ENCODE measurements at places on chromosomes 5 and 9. TPM values are rescaled to one million over a fixed set of nuclear protein-coding genes. Genes with fewer than 3 reads are reported as not detected.

DNA sequence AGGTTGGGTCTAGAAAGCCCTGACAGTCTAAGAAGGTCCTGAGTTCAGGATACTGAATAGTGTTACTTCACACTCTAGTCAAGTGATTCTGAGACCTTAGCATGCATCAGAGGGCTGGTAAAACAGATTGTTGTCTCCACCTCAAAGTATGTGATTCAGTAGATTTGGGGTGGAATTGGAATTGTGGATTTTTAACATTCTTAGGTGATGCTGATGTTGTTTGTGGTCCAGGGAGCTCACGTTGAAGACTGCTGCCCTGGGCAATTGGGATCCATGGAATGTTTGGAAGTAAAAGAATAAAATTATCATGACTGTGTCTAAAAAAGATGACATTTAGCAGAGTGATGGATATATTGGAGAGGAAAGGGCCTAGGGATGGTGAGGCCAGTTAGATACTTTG lies 75.6 kb downstream of the VCAN start:
- DNase-seq, result no peak

DNA sequence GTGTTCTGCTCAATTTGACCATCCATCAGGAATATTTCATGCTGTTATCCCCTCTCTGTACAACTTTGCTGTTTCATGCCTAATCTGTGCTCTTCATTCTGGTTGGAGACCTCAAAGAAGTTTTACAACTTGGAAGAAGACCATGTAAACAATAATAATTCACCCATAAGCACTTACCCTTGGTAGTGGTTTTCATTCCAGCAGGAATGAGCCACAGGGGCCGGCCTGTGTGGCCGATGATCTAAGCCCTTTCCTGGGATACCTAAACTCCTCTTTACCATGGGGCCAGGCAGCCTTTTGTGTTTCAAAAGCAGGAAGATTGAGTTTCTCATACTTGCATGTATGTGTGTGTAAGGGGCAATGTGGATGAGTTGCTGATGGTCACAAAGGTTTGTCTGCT lies 165.0 kb downstream of the FGF1 start:
- DNase-seq, result no peak

GRCh38 chr9:15191378-15191777 lies 115.6 kb downstream of the TTC39B start:
- DNase-seq, result peak; percentile 12

DNA sequence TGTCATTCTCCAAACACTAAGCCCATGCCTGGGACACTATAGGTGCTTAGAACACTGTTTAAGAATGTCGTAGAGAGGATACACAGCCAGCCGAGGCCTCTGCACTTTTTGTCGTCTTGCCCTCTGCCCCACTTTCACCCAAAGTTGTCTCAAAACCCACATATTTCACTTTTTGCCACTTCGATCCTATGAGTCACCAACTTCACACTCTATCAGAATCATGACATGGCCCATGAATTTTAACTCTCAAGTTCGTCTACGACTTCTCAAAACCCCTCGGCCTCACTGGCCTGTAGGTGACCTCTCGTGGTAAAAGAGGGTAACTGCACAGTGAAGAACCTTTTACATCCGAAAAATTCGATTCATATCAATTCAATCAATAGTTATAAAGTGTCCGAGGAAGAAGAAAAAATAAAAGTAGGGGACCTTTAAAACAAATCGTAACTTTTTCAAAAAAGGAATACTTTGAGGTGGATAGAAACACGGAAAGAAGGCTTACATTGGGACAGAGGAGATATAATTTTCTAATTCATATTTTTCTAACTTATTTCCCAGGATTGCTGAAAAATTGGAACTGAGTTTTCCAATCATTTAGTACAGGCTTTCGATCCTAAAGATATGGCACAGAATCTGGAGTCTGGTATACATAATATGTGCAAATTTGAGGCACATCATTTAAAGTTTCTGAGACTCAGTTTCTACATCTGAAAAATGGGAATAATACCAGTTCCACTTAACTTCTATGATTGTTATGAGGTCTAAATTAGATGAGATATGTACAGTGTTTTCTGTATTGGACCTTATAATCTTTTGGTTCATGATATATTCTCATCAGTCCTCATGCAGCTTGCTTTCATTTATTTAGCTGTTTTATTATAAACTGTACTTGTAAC lies 122.6 kb downstream of the APBA1 start:
- DNase-seq, result peak; percentile 36

- peak; percentile 23 for DNase-seq
These were observed 5.4 kb upstream of the SLC25A51 start for GRCh38 chr9:37909326-37909725.

DNA sequence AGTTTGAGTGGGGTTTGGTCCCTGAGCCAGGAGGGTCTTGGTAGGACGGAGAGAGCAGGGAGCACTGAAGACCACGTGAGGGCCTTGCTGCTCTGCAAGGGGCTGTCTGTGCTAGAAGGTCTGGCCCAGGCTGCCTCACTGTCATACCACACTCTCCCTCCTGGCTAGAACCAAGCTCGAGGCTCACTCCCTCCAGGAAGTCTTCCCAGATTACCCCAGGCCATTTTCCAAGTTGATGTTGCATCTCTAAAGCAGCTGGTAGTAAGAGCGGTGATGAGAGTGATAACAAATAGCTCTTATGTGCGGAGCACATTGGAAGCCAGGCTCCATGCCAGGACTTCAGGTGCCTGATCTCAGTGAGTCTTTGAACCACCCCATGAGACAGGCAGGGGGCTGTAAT lies 6.6 kb downstream of the MYMK start:
- no peak for DNase-seq

- DNase-seq, result no peak
These were observed 318.7 kb downstream of the TMEM161B start for GRCh38 chr5:87949676-87950631.

Gene ZNF354C
- total RNA-seq, result 6.9 TPM
